ENCODE measurements at places on chromosomes 2 and 18.
A peak's percentile ranks its signal among the peaks of the same experiment; 100 is the strongest.

- no peak for DNase-seq
Measured at GRCh38 chr2:226652369-226652768, 147.3 kb downstream of the IRS1 start.

GRCh38 chr2:190695739-190696138 is 46.9 kb downstream of the NAB1 start:
- DNase-seq: peak; percentile 20

GRCh38 chr2:74902281-74902860 is 56.1 kb upstream of the POLE4 start:
- no peak for DNase-seq

DNA sequence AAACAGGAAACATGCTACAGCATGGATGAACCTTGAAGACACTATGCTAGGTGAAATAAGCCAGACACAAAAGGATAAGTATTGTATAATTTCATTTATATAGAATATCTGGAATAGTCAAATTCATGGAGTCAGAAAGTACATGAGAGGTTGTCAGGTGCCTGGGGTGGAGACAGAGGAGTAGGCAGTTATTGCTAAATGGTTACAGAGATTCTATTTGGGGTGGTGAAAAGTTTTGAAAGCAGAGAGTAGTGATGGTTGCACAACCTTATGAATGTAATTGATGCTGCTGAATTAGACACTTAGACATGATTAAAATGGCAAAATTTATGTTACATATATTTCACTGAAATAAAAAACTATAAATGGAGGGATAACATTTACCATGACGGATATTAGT is 197.4 kb downstream of the VAPA start:
- no peak for DNase-seq

DNA sequence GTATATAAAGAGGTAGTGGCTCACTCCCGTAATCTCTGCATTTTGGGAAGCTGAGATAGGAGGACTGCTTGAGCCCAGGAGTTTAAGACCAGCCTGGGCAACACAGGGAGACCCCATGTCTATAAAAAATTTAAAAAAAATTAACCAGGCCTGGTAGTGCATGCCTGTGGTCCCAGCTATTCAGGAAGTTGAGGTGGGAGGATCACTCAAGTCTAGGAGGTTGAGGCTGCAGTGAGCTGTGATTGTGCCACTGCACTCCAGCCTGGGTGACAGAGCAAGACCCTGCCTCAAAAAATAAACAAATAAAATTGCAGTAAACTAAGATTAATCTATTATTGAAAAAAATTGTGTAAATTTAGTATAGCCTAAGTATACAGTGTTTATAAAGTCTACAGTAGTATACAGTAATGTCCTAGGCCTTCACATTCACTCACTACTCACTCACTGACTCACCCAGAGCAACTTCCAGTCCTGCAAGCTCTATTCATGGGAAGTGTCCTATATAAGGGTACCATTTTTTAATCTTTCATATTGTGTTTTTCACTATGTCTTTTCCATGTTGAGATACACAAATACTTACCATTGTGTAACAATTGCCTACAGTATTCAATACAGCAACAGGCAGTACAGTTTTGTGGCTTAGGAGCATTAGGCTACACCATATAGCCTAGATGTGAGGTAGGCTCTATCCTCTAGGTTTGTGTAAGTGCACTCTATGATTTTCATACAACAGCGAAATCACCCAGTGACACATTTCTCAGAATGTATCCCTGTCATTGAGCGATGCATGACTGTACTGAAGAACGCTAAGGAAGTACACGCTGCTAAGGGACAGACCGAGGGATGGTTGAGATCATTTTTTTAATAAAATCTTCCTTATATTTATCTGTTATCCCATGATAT is 10.4 kb upstream of the MAP4K3 start:
- DNase-seq: no peak

DNA sequence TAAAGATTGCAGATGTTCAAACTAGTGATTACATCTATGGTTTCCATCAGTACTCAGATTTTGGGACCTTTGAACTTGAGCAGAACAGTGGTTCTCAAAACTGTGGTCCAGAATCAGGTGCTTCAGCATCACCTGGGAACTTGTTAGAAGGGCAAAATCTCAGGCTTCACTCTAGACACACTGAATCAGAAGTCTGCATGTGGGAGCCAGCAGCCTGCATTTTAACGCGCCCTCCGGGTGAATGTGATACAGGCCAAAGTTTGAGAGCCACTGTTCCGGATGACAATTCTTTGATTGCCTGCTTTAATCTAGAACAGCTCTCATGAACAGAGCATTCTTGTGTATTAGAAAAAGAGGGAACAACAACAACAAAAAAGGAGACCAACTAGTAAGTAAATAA is 261.7 kb downstream of the GPD2 start:
- DNase-seq: no peak

- no peak for DNase-seq
Measured at GRCh38 chr2:239114119-239114581, 266.3 kb downstream of the TWIST2 start.

- DNase-seq: no peak
Measured at GRCh38 chr2:18585526-18585925, 3.8 kb downstream of the NT5C1B start.

DNA sequence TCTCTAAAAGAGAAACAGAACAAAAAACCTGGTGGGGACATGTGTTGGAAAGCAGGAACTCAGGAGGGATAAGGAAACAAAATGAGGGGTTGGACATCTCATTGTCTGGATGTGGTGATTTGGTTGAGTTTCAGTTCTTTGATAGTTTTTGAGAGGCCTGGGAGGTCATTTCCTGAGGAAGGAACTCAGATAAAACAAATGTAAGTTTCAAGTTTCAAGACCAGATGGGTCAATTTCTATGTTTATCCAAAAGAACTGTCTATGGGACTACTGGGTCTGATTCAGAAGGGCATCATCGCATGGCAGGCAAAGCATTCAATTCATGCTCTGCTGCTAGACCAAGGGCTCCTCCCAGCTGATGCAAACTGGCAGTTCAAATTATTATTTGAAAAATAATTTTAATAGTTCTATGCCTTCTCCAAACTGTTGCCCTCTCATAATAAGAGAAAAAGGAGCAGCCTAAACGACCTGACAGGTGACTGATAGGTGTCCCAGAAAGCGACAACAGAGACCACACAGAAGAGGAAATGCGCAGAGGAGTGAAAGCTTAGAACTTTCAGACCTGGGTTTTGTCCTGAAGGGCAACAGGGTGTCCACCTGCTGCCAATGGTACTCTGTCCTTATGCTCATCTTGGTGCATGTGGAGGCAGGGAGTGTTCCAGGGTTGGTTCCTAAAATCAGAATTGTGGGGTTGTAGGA is 39.3 kb upstream of the SH3RF3 start:
- DNase-seq: no peak

DNA sequence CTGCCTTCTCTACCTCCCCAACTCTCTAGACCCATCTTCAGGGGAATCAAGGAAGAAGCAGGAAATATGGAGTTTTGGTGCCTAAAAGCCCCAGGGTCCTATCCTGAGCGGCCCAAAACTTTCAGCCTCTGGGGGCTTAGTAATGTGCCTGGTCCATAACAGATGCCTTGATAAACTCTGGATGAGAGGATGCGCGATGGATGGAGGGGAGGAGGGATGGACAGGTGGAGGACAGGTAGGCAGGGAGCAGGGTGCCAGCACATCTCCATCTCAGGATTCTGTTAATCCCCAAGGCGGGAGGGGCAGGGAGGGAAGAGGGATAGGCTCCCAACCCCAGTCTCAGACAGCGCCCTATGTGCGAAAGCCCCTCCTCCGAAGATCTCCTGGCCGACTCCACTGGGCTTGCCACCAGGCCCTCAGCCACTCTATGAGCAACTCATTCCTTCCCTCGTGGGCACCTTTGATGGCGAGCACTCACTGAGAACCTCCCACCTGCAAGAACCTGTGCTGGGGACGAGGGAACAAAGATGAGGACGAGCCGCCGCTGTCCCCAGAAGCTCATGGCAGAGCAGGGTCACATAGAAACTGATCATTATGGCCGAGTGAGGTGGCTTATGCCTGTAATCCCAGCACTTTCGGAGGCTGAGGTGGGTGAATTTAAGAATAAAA is 23.1 kb downstream of the HS1BP3 start:
- DNase-seq: no peak

GRCh38 chr2:12719400-12720277 is 2.9 kb downstream of the TRIB2 start:
- DNase-seq: no peak

- DNase-seq: no peak
Measured at GRCh38 chr2:29262681-29263260, 147.6 kb downstream of the CLIP4 start.

DNA sequence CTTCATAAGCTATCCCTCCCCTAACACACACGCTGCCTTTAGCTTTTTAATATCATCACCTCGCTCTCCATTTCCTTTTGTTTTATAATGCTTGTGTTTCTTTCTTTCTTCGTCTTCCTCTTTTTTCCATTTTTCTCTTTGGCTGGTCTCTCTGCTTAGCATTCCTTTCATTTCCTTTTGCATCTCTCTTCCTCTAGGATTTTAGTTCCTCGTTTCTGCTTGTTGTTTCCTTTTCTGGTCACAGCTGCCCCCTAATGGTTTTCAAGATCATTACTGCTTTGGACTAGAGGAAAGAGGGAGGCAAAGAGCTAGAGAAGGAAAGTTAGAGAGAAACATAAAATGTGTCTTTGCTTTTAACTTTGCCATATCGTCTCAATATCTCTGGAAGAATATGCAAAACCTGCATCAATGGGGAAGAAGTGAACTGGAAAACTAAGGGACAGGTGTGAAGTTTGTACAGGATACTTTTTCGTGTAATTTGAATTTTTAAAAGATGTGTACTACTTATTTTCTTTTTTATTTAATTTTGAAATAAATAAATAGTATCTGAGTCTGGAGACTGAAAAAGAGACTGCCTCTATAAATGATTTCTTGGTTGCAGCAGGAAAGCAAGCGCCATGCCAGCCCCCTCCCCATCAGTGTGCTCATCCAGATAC is 6.3 kb upstream of the NRP2 start:
- DNase-seq: peak; percentile 35

- no peak for DNase-seq
Measured at GRCh38 chr2:110858993-110859701, 126.8 kb downstream of the ACOXL start.

- DNase-seq: no peak
Measured at GRCh38 chr2:77457665-77458064, 64.5 kb downstream of the LRRTM4 start.

GRCh38 chr2:9422321-9423099 is 818 bp downstream of the ITGB1BP1 start:
- peak; percentile 43 for DNase-seq

GRCh38 chr18:76484749-76485387 is 10.2 kb downstream of the ZNF516 start:
- DNase-seq: no peak

DNA sequence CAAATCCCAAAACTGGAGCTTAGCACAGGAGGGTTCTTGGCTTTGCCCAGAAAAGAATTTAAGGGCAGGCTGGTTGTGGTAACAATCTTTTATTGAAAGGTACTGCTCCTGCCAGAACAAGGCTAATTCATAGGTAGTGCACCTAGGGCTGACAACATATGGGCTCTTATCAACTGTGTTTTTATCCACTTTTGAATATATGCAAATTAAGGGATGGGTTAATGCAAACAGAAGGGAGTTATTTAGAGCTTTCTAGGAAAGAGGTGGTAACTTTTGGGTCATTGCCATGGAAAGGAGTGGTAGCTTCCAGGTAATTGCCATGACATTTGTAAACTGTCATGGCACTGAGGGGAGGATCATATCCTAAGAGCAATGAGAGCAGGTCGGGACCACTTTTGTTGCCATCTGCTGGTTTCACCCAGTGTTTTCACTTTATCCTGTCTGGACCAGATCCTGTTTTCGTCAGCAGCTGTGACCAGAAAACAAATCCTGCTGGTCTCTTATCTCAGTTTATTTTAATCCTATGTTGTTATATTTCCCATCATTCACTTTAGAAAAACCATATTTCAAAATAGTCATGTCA is 981 bp downstream of the C2orf66 start:
- DNase-seq: no peak

GRCh38 chr2:121092095-121092494 is 192.9 kb downstream of the TFCP2L1 start:
- DNase-seq: no peak

GRCh38 chr2:74911061-74911460 is 47.4 kb upstream of the POLE4 start:
- no peak for DNase-seq

Data from CD4-positive, CD25-positive, alpha-beta regulatory T cell (primary cell).